ENCODE measurements at places on chromosomes 5 and 9.

GRCh38 chr9:69580582-69581214 is 91.5 kb downstream of the APBA1 start:
- no peak for DNase-seq

DNA sequence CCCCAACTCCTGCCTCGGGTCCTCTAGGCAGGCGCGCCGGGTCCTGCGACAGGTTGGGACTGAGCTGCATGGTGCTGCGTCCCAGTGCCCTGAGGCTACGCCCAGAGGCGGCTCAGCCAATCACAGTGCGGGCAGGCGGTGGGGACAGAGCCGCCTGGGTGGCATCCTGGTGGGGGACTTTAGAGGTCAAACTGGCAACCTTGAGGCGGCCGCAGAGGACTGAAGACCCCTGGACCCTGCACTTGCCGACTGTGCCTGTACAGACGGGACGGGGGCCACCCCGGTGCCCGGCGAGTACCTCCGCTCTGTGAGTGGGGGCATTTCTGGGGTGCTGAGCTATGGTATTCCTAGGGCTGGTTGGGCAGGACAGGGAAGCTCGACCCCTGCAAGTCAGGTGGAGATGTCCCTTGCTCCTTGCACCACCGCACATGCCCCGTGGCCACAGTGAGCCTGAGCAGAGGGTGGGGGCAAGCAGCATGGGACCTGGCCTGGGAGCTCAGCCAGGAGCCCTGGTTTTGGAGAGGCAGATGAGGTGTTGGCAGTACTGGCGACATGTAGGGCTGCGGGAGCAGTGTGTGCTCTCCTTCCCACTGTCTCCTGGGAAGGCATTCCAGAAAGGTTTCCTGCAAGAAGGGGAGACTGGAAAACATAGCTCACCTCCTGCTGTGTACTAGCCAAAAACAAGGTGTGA is 45.5 kb downstream of the CTSL start:
- no peak for DNase-seq

GRCh38 chr5:91642581-91642980 is 259.5 kb upstream of the ARRDC3 start:
- DNase-seq = no peak

DNA sequence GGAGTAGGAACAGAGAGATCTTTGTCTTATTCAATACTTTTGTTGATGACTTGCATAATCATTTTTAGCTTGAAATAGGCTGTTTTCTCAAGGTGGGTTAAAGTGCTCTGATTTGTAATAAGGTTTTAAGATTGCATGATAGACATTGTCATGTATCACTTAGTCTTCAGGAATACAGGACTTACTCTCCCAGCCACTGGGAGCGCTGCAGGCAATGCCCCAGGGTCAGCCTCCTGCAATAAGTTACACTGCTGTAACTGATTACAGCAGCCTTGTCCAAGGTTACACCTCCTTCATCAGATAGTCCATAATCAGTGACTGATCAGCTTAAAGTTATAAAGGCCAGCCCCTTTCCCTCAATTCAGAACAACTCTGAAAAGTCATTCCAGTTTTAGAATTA is 218.6 kb downstream of the ESM1 start:
- DNase-seq = no peak

DNA sequence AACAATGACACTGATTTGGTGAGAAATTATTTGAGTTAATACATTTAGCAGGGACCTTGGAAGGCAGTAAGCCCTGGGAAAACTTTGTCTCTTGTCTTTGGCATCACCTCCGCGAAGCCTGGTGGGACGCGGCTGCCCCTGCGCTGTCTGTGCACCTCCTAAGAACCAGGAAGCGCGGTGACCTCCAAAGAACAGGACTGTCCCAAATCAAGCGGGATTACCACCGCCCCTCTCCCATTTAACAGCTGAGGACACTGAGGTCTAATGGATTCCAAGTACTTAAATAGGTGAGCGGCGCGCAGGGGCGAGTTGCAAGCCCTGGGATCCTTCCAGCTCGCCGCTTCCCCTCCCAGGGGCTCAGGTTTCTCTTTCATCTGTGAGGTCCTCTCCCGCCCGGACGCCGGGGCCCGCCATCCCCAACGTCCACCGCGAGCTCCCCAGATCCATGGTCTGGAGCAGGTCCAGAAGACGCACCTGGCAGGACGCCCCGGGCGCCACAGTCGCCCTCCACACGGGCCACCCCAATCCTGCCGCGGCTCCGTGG is 432 bp downstream of the STARD4 start:
- DNase-seq = peak; percentile 80

DNA sequence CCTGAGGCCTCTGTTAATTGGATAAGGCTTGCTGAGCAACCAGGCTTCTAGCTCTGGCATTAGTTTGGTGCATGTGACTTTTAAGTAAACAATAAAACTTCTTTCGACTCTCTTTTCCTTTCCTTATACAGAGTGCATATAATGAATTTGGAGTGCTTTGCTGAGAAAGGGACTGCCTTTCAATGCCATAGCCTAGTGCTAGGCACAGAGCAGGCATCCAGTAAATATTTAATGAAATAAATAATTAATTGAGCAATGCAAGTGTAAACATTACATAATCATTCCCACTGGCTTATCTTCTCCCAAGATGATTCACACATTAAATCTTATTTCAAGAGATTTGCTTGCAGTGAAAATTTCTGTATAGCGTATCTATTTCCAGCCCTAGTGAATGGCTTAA is 74.1 kb downstream of the NMUR2 start:
- no peak for DNase-seq

- no peak for DNase-seq
These were observed 78.2 kb upstream of the RXRA start for GRCh38 chr9:134247918-134248631.

DNA sequence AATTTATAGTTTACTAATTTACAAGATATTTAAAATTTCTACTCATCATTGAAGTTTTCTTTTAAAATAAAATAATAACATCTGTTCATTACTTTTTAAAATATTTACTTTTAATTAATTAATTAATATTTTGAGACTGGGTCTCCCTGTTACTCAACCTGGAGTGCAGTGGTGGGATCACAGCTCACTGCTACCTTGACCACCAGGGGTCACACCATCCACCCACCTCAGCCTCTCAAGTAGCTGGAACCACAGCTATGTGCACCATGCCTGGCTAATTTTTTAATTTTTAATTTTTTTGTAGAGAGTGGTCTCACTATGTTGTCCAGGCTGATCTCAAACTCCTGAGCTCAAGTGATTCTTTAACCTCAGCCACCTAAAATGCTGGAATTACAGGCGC is 1013.6 kb downstream of the CDH9 start:
- DNase-seq = no peak

GRCh38 chr5:9977070-9977469 is 272.6 kb downstream of the ATPSCKMT start:
- no peak for DNase-seq

- DNase-seq = no peak
These were observed 13.0 kb downstream of the ERAP1 start for GRCh38 chr5:96794757-96795156.

GRCh38 chr9:17631396-17631795 is 52.5 kb downstream of the SH3GL2 start:
- DNase-seq = no peak

DNA sequence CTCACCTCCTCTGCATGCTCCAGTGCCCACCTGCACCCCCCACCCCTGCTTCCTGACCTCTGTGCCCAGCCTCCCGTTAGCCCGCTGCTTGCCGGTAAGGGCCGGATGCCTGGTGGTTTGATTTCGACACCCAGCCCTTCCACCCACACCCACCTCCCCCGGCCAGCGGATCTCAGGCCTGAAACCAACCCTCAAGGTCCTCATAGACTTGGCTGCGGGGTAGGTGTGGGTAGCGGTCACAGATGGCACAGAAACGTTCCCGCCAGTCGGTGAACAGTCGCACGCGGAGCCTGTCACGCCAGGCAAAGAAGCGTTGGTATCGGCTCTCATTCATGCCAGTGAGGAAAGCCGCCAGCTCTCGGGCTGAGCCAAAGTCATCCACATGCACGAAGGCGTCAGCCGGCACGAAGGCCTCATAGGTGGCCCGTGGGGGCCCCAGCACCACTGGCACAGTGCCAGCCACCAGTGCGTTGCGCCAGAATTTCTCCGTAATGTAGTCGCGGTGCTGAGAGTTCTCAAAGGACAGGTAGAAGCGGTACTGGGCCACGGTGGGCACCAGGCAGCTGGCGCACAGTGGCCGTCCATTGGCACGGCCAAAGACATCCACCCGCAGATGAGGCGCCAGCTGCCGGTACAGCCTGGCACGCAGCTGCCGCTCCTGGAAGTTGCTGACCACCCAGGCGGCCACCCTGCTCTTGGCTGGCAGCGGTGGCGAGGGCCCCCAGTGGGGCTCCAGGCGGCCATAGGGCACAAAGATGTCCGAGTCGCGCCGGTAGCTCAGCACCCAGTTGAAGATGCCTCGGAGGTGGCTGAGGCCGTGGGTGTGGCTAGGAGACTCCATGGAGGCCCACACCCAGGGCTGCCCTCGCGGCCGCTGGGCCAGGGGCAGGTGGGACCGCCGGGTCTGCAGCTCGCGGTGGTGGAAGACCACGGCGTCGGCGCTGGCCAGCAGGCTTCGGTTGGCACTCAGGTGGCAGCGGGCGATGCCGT is 1.1 kb downstream of the FUT7 start:
- no peak for DNase-seq

DNA sequence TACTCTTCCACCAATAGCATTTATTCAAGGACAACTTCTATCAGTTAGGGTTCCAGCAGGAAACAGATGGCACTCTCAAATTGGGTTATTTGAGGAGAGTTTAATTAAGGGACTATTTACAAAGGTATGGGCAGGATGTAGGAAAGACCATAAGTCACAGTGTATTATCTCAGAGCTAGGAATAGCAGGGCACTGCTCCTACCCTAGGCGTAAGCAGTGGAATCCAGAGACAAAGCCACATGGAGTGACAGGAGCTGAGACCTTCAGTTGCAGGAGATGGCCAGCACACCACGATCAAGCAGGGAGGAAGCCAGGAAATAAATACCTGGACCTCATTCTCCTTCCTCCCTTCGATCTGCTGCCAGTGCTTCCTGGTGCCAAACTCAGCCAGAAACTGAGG is 274.9 kb upstream of the SLC30A5 start:
- no peak for DNase-seq

- no peak for DNase-seq
These were observed 1.3 kb downstream of the SCGB3A2 start for GRCh38 chr5:147879784-147880183.
